ENCODE measurements at places on chromosomes 12 and 14.

DNA sequence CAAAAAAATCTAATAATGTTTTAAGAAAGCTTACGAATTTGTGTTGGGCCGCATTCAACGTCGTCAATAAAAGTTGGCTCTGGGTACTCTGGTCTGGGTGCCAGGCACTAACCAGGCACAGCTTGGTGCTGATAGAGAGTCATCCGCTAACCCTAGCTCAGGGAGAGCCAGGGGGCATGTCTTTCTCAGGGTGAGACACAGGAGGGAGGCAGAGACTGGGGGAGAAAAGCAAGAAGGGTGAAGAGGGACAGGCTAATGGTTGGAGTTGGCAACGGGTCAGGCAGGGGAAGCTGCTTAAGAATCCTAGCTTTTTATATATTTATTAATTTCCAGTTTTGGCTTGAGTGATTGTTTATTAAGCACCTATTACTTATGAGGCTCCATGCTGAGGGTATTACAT, 105.0 kb downstream of the CMKLR1 start:
- no peak for DNase-seq

DNA sequence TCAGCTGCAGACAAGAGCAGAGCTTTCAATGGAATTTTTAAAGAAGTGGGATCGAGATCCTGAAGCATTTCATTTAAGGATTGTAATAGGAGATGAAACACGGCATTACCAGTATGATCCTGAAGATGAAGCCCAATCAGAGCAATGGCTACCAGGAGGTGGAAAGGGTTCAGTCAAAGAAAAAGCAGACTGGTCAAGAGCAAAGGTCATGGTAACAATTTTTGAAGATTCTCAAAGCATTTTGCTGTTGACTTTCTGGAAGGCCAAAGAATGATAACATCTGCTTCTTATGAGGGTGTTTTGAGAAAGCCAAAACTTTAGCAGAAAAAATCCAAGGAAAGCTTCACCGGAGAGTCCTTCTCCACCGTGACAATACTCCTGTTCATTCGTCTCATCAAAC, 204.3 kb upstream of the EEA1 start:
- no peak for DNase-seq

GRCh38 chr14:96072076-96072475, 32.9 kb downstream of the C14orf132 start:
- no peak for DNase-seq

DNA sequence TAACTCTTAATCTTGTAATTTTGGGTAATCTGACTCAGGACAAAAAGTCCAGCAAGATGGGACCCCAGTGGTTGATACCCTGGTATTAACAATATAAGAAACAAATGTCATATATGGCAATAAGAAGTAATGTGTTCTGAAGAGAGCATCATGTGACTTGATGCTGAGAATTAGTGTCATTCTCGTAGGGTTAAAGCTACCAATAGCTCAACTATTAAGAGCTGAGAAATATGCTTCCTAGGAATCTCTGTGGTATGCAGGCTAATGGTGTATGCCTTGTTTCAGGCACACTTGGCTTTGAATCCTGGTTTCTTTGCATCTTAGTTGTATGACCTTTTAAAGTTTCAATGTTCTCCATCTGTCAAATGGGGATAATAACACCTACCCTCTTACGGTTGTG, 9.1 kb downstream of the MYRFL start:
- no peak for DNase-seq

GRCh38 chr12:78914859-78915331, 50.3 kb downstream of the SYT1 start:
- DNase-seq, result no peak

DNA sequence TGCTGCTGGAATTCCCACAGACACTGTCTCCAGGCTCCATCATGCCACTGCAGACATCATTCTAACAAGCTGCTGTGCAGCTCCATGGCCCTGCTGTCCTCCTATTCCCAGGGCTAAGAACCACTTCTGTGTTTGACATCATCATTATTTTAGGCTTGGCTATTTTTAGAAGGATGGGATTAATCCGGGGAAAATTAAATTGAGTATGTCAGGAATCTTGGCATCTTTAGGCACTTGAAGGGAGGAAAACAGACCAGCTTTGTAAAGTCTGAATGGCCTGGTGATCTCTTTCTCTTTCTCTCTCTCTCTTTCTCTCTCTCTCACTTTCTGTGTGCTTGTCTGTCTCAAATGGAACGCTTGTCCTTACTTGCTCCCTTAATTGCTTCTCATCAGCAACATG, 568.3 kb upstream of the FLRT2 start:
- no peak for DNase-seq

DNA sequence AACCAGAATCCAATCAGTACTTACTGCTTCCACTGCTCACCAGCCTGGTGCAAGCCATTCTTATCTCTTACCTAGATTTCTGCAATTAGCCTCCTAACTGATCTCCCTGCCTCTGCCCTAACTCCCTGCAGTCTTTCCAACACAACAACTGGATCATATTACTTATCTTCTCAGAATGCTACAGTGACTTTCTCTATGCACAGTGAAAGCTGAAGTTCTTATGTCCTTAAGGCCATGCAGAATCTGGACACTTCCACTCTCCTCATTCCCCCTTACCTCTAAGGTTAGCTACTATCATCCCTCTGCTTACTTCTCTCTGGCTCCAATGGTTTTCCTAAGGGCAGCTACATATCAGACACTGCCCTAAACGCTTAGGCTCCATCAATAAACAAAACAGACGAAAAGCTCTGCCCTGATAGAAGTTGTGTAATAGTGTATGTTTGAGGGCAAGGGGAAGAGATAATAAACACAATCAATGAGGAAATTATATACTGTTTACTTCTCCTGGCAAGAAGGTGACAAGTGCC, 4.0 kb downstream of the KTN1 start:
- no peak for DNase-seq

DNA sequence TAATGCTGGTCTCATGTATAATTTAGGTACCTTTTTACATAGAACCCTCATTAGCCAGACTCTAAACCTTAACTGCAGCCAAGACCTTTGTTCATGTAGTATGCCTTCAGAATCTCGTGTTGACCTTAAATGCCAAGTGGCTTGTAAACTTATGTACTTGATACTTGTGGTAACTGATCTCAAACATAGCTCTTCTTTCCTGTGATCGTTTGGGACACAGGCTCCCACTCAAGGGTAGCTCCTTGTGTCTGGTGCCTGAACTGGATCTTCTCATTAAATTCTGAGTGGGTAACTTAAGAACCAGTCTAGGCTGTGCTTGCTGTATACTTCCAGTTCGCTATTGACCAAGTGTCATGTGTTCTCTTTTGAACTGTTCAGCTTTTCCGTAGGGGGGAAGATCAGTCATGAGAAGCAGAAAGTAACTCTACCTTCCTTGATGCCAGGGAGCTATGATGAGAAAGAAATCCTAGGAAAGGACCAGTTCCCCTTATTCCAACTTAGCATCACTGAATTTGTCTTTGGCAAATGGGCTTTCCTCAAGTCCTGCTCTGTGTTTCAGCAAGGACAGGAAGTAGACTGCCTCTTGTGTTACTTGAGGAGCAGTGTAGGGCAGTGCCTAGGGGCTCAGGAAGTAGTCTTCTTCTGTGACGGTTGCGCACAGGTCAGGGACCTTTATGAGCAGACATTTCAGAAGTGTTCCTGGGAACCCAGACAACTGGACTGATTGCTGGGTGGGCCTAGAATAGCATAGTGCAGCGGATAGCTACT, 2.5 kb downstream of the LGALS3 start:
- DNase-seq, result no peak

DNA sequence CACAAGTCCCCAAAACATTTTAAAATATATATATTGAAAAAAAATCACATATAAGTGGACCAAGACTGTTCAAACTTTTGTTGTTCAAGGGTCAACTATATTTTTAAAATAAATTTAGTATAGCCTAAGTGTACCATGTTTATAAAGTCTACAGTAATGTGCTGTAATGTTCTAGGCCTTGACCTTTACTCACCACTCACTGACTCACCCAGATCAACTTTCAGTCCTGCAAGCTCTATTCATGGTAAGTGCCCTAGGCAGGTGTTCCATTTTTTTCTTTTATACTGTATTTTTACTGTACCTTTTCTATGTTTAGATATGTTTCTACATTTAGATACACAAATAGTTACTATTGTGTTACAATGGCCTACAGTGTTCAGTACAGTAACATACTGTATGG, 23.4 kb upstream of the TMTC1 start:
- no peak for DNase-seq

GRCh38 chr12:193261-193660, 20.7 kb downstream of the SLC6A12 start:
- DNase-seq, result no peak

- no peak for DNase-seq
These were observed 4.7 kb upstream of the NCKAP5L start for GRCh38 chr12:49832836-49833421.

DNA sequence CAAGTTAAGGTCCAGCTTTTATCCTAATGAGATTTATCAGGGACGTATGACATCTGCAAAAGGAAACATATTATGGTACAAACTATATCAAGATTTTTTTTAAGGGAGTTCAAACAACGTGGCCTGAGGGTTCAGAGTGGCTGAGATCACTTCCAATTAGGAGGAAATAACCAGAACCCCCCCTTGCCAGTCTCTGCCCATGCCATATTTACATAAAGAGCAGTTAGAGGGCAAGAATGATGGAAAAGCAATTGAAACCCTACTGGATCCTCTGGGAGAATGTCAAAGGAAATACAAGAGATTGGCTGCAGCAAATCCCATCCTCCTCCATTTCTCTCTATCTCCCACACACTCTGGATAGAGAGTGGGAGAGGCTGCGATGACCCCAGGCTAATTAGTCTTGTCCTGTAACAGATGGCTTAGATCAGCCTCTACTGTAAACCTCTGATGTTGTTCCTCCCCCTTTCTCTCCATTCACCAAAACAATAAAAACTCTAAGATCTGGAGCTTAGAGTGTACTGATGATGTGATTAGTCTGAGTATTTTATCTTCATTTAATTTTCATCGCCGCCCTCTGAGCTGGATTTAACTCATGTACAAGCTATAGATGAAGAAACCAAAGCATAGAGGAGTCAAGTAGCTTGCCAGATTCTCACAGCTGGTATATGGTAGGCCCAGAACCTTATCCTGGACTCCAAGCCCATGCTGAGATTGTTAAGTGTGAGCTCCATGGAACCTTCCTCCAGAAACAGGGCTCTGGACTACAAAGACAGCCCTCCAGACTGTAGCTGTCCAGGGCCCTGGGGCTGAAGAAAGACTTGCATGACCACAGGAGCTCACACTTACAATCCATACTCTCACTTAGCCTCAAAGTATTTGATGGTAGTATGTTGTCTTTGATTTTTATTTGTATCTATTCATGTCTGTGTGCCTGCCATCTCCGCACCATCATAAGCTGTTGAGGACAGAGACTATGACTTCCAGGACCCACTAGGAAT, 54.1 kb upstream of the GNG2 start:
- no peak for DNase-seq

- DNase-seq, result no peak
These were observed 47.5 kb downstream of the PPFIBP1 start for GRCh38 chr12:27571463-27571862.

DNA sequence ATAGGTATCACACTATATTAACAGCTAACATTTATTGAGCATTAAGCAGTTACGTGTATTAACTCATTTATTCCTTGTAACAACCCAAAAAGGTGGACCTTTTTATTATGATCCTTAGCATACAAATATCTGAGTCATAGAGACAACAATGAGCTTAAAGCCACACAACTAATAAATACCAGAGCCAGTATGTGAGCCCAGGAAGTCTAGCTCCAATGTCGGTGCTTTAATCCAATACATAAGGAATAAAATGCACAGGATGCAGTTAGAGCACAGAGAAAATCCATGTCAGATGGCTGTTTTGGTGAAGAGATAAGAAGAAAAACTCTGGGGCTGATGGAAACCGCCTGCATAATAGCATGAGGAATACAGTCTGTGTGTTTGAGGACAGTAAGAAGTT, 888.6 kb downstream of the TMTC2 start:
- DNase-seq, result no peak

- DNase-seq, result no peak
These were observed 70.1 kb upstream of the HOXC13 start for GRCh38 chr12:53868511-53868986.

DNA sequence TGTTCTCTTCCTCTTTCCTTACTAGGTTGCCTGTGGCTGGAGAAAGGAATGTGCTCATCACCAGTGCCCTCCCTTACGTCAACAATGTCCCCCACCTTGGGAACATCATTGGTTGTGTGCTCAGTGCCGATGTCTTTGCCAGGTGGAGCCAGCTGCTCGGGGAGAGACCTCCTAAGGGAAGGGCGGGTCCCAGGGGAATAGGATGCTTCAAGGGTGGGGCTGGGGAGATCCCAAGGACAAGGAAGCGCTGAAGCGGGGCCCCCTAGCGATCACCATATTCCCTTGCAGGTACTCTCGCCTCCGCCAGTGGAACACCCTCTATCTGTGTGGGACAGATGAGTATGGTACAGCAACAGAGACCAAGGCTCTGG, 10.2 kb downstream of the MARS1 start:
- no peak for DNase-seq

DNA sequence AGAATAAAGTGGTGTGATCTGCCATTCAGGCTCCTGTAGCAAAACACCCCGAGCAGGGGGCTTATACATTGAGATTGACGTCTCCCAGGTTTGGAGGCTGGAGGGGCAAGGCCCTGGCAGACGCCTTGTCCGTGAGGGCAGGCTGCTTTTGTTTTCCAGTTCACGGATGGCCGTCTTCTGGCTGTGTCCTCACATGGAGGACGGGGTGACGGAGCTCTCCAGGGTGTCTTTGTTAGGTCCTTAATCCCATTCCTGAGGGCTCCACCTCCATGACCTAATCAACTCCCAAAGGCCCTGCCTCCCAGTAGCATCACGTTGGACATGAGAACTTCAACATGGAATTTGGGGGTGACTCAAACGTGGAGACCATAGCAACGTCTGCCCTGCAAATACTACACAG, 147.7 kb downstream of the KIF26A start:
- DNase-seq, result no peak

DNA sequence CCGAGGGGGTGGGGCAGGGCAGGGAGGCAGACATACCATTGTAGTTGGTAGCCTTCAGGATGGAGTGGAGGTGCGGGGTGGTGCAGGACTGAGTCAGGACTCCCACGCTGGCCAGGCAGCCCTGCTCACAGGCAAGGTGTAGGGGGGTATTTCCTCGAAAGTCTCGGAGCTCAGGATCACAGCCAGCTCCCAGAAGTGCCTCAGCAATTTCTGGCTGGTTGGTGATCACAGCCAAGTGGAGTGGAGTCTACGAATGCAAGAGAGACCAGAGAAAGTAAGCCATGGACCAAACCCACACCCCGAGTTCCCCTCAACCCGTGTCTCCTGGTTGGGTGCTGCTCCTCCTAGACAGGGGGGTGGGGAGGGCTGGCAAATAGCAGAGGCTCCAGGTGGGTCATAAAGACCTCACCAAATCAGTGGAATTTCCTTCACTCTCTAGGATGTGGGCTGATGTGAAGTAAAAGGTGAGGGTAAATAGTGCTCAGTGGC, 1.4 kb downstream of the NFKBIA start:
- no peak for DNase-seq

DNA sequence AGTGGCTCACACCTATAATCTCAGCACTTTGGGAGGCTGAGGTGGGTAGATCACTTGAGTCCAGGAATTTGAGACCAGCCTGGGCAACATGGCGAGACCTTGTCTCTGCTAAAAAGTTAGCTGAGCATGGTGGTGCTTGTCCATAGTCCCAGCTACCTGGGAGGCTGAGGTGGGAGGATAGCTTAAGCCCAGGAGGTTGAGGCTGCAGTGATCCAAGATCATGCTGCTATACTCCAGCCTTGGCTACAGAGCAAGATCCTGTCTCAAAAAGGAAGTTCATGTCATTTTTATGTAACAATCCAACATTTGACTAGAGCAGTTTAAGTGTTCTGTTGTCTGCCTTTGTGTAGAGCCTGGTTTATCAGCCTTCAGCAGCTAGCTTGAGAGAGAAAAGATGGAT, 6.2 kb downstream of the OXA1L start:
- no peak for DNase-seq
